ENCODE measurements at places on chromosomes 4 and X. TPM values are rescaled to one million over a fixed set of nuclear protein-coding genes. Genes with fewer than 3 reads are reported as not detected.

DNA sequence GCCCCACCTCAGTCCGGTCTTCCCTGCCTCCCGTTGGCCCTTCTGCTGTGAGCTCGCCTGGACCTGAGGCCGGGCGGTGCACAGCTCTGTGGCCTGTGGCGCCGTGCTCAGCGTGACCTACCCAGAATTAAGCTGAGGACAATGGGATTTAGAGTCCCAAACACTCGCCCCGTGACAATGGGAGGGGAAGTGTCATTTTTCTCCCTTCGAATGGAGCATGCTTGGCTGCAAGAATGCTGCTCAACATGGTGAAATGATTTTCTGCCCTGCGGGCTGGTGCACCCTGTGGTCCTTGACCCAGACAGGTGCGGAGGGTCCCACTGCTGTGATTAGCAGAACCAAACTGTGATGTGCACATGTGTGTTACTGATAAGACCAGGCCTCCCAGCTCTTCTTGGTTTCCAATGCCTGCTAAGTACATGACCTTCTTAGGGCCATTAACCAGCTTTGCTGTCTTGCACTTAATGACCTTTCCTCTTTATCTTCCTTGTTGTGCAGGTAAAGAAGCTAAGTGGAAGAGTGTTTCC lies 772 bp downstream of the EOLA1 start:
- H3K4me1 ChIP-seq: no peaks in the 10 kb centered on the region
- no peak for DNase-seq
- no peaks in the 10 kb centered on the region for H3K36me3 ChIP-seq
- H3K4me3 ChIP-seq: no peak overlapping the region
- H3K27ac ChIP-seq: peak overlapping the region; percentile 94

Gene GYG2
- 4.4 TPM for total RNA-seq

- no peak overlapping the region for H3K4me3 ChIP-seq
- H3K36me3 ChIP-seq: no peaks in the 10 kb centered on the region
- DNase-seq: no peak
- no peaks in the 10 kb centered on the region for H3K4me1 ChIP-seq
- no peak overlapping the region for H3K27ac ChIP-seq
Observed at GRCh38 chr4:791898-792625, 33.9 kb downstream of the CPLX1 start.

DNA sequence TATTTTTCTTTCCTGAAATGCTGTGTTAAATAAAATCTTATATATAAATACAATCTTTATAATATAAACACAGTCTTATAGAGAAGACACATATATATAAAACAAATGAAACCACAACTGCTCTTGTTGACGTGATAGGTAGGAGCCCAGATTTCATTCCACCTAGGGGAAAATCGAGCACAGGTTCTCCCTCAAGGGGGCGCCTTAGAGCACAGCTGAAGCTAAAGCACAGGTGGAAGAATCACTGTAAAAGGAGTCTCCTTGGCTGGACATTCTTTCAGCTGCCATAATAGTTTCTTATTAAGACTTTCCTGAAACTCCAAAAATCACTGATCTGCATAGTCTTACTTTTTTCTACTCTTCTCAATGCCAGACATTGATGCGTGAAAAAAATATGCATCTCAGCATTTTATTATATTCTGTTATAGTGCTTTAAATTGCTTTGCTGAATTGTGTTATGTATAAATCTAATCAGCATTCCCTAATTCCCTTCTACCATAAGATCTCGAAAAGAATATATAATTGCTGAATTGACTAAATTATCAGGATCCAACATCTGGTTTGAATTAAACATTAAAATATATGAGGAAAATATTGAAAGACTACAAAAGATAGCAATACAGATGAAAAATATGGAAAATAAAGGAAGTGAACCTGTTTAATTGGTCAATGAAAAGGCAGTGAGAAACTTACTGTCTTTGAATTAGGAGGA lies 25.5 kb upstream of the RXFP1 start:
- DNase-seq: peak; percentile 20
- no peaks in the 10 kb centered on the region for H3K36me3 ChIP-seq
- H3K4me3 ChIP-seq: no peak overlapping the region
- H3K4me1 ChIP-seq: no peaks in the 10 kb centered on the region
- H3K27me3 ChIP-seq: no peaks in the 10 kb centered on the region

DNA sequence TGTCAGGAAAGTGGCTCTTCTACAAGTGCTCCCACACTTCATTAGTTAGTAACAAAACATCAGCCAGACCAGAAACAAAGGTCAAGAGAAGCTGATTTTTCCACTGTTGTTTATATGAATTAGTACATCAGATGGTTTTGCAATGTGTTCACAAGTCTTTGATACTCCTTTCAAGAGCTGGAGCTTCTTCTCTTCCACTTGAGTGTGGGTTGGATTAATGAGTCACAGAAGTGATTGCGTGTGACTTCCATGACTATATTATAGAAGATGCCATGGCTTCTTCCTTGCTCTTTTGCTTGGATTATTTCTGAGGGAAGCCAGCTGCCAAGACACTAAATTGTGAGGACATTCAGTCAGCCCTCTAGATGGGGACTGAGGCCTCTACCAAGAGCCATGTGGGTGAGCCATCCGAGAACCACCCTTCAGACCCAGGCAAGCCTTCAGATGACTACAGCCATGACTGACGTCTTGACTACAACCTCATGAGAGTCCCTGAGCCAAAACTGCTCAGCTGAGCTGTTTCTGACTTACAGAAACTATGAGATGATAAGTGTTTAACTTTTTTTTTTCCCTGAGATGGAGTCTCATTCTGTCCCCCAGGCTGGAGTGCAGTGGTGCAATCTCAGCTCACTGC lies 18.1 kb downstream of the SOWAHB start:
- DNase-seq: no peak
- no peaks in the 10 kb centered on the region for H3K4me1 ChIP-seq
- no peak overlapping the region for H3K27ac ChIP-seq
- no peaks in the 10 kb centered on the region for H3K36me3 ChIP-seq
- no peaks in the 10 kb centered on the region for H3K27me3 ChIP-seq
- no peak overlapping the region for H3K4me3 ChIP-seq

Gene ETNPPL
- total RNA-seq: 1.3 TPM

Gene SCML1
- total RNA-seq: 5.4 TPM

Gene ZFP42
- total RNA-seq: not detected

- H3K4me3 ChIP-seq: no peak overlapping the region
- H3K27ac ChIP-seq: no peak overlapping the region
- no peaks in the 10 kb centered on the region for H3K36me3 ChIP-seq
Observed at GRCh38 chr4:156584100-156584499, 387.5 kb downstream of the PDGFC start.

Gene EVC2
- 1.8 TPM for total RNA-seq

GRCh38 chr4:25861280-25861950 lies 1.4 kb downstream of the SEL1L3 start:
- H3K4me3 ChIP-seq: no peak overlapping the region
- DNase-seq: no peak
- no peak overlapping the region for H3K27ac ChIP-seq
- no peaks in the 10 kb centered on the region for H3K36me3 ChIP-seq

Gene MAGEA3
- not detected for total RNA-seq

DNA sequence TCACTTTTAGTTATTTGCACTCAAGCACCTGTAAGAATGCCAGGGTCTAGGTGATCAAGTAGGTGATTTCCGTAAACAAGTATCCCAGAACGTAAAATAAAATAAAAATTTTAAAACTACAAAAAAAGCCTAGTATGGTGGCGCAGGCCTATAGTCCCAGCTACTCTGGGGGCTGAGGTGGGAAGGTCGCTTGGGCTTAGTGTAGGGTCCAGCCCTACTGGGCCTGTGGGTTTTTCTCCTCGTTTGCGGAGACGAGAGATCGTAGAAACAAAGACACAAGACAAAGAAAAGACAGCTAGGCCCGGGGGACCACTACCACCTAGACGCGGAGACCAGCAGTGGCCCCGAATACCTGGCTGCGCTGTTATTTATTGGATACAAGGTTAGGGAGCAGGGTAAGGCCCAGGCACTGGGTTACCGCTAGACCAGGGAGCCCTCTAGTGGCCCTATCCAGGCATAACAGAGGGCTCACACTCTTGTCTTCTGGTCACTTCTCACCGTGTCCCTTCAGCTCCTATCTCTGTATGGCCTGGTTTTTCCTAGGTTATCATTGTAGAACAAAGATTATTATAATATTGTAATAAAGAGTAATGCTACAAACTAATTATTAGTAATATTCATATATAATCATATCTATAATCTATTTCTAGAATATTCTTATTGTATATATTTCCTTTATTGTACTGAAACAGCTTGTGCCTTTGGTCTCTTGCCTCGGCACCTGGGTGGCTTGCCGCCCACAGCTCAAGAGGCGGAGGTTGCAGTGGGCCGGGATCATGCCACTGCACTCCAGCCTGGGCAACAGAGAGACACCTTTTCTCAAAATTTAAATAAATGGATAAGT lies 38.4 kb downstream of the SAGE1 start:
- no peaks in the 10 kb centered on the region for H3K27me3 ChIP-seq
- no peaks in the 10 kb centered on the region for H3K4me1 ChIP-seq
- H3K27ac ChIP-seq: no peak overlapping the region
- DNase-seq: peak; percentile 48
- H3K4me3 ChIP-seq: no peak overlapping the region

GRCh38 chrX:77742788-77743476 lies 43.1 kb downstream of the ATRX start:
- H3K27me3 ChIP-seq: no peaks in the 10 kb centered on the region
- no peak for DNase-seq
- H3K27ac ChIP-seq: no peak overlapping the region
- no peaks in the 10 kb centered on the region for H3K4me1 ChIP-seq

- no peak overlapping the region for H3K4me3 ChIP-seq
- H3K36me3 ChIP-seq: no peaks in the 10 kb centered on the region
- H3K27ac ChIP-seq: no peak overlapping the region
- no peaks in the 10 kb centered on the region for H3K4me1 ChIP-seq
- no peaks in the 10 kb centered on the region for H3K27me3 ChIP-seq
- DNase-seq: no peak
Observed at GRCh38 chr4:62627671-62628070, 1427.5 kb downstream of the ADGRL3 start.

Gene CLDN34
- not detected for total RNA-seq

DNA sequence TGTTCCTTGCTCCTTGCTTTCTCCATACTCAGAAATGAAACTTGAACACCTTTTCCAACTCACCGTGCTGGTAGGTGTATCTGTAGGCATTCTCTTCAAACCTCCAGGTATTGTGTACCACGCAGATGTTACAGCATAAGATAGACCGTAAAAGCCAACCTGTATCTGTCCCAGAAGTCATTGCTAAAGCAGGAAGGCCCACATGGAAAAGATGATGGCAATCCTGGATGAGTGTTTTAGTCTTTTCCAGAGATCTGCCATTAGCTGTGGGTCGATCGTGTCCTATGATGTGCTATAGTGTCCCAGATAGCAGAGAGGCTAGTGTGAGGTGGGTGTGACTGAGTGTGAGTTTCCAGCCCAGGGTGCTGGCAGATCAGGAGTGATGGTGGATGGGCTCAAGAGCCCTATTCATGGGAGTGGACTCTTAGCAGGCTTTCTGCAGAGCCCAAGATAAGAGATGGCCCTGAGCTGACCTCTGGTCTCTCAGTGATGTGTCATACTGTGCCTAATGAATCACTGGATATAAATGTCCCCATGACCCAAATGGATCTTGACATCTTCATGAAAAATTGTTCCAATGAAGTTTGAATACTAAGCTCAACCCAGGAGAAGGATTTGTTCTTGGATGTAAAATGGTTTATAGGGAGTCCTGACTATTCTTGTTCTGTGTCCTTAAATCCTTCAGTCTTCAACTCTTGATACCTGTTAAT lies 69.1 kb upstream of the WDR1 start:
- H3K4me1 ChIP-seq: no peaks in the 10 kb centered on the region
- no peaks in the 10 kb centered on the region for H3K36me3 ChIP-seq
- H3K4me3 ChIP-seq: no peak overlapping the region
- DNase-seq: no peak
- no peaks in the 10 kb centered on the region for H3K27me3 ChIP-seq

DNA sequence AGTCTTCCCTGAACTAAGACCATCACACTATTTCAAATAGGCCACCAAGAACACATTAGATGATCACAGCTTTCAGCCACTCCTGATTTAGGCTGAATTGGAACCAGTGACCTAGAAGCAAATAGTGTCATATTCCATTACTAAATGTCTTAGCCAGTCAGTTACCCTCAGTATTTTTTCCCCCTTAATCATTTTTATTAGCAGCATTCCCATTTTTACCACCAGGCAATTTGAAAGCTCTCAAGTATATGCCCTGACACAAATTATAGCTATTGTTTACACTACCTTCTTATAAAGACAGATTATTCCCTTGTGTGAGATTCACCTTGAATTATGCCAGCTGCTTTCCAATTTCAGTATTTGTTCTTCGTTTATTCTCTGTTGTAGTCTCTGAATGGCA lies 1146.9 kb downstream of the PDHA2 start:
- H3K4me3 ChIP-seq: no peak overlapping the region
- no peak for DNase-seq
- H3K27me3 ChIP-seq: no peaks in the 10 kb centered on the region
- H3K4me1 ChIP-seq: no peaks in the 10 kb centered on the region
- no peaks in the 10 kb centered on the region for H3K36me3 ChIP-seq

- no peaks in the 10 kb centered on the region for H3K4me1 ChIP-seq
- no peak overlapping the region for H3K4me3 ChIP-seq
- H3K36me3 ChIP-seq: no peaks in the 10 kb centered on the region
- no peak overlapping the region for H3K27ac ChIP-seq
Observed at GRCh38 chr4:103645991-103646390, 73.8 kb downstream of the TACR3 start.

DNA sequence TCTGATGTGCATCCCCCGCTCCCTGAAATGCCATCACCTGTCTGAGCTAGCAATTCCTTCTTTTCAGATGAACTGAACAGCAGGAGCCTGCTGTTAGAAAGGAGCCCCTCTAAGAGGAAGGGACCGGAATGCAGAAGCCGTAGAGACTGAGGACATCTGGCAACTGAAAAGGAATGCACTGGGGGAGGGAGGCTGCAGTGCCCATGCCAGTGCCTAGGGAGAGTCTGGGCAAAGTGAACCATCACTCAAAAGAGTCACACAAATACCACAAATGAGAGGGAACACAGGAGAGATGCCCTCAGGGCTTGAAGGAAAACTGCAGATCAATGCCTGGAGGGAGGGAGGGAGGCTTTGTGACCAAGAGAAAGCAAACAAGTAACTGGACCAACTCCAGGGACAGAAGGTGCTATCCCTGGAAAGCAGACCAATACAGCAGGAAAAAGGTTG lies 93.9 kb upstream of the CBR4 start:
- H3K4me1 ChIP-seq: no peaks in the 10 kb centered on the region
- DNase-seq: no peak
- no peak overlapping the region for H3K4me3 ChIP-seq
- no peaks in the 10 kb centered on the region for H3K27me3 ChIP-seq

DNA sequence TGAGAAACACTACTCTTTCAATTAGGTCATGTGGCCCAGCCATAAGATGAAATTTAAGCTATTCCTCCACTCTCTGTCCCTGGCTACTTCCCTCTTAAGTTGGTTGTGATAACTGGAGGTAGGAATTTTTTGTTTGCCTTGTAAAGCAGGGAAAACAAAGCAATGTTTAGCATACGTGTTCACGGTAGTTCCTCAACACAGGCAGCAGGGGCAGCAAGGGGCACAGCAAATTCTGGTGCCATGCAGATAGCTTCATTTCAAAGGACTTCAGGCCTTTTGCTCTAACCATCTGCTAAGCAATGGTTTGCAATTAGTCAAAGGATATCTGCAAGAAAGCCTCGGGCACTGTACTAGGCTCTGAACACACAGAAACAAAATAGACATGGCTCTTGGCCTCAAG lies 330.2 kb downstream of the ZIC3 start:
- H3K27me3 ChIP-seq: no peaks in the 10 kb centered on the region
- H3K4me1 ChIP-seq: no peaks in the 10 kb centered on the region
- H3K27ac ChIP-seq: no peak overlapping the region
- H3K4me3 ChIP-seq: no peak overlapping the region
- H3K36me3 ChIP-seq: no peaks in the 10 kb centered on the region

Data from adrenal gland (tissue), 19 donors.